LHCN-M2 (cell line): ENCODE measurements at places on chromosomes 3 and 15.

- peak; percentile 54 for DNase-seq
Observed at GRCh38 chr3:196063456-196063855, 18.4 kb downstream of the TFRC start.

GRCh38 chr3:25468866-25469319, 40.8 kb downstream of the RARB start:
- peak; percentile 3 for DNase-seq

GRCh38 chr15:29589416-29589815, 232.9 kb downstream of the TJP1 start:
- no peak for DNase-seq

GRCh38 chr15:40928821-40929659, at the start of gene DLL4:
DLL4 (plus strand) TSS chr15:40929340; CDS start chr15:40929669, 329 bp downstream.
- no peak for DNase-seq

DNA sequence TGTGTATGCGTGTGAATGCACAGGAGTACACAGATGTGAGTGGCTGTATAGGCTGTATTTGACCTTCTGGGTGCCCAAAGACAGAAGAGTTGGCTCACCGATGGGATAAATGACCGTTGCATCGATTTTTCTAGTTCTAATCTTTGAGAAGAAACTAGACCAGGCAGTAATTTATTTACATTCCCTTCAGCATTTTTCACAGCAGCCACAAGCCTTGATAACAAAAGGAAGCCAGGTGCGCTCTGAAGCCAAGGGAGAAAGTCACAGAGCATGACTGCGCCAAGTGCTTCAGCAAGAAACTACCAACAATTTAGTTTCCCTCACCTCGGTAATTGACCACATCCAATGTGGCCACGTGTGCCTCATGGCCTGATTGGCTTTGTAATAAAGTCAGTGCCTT, 5.9 kb upstream of the FAM3D start:
- DNase-seq, result no peak
